Activated T-helper 17 cell treated with anti-CD3 and anti-CD28 coated beads, Interleukin-2, amount 50 U/mL, for 72 hours (primary cell): ENCODE measurements at places on chromosomes 6 and 20.

- ATAC-seq: peak; percentile 49
Measured at GRCh38 chr20:49724408-49725223, 10.9 kb upstream of the B4GALT5 start.

DNA sequence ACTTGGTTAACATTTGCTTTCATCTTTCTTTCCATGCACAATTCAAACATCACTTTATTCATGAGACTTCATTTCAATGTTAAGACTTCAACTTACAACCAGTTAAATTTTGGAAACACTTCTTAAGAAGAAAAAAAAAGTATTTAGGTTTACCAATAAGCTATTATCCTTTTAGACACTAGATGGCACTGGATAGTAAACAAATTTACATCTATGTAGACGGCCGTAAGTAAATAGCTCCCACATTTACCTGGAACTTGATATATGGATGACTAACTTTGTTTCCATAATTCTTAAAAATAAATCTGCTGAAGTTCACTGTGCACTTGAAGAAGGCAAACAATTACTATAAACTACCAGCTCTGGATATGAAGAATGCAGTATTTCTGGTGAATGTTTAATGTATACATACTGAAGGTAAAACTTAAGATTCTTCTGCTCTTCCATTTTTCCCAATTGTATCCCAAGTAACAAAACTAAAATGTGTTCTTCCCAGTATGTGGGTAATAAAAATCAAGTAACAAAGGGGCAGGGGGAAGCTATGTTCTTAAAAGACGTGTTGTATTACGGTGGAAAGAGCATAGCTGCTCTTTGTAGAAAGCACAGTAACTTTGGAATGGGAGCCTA, 130.6 kb upstream of the C6orf118 start:
- no peak for ATAC-seq

GRCh38 chr6:47724300-47724699, 25.9 kb downstream of the ADGRF4 start:
- no peak for ATAC-seq

- no peak for ATAC-seq
Measured at GRCh38 chr6:116667623-116668022, 943 bp downstream of the ZUP1 start.

DNA sequence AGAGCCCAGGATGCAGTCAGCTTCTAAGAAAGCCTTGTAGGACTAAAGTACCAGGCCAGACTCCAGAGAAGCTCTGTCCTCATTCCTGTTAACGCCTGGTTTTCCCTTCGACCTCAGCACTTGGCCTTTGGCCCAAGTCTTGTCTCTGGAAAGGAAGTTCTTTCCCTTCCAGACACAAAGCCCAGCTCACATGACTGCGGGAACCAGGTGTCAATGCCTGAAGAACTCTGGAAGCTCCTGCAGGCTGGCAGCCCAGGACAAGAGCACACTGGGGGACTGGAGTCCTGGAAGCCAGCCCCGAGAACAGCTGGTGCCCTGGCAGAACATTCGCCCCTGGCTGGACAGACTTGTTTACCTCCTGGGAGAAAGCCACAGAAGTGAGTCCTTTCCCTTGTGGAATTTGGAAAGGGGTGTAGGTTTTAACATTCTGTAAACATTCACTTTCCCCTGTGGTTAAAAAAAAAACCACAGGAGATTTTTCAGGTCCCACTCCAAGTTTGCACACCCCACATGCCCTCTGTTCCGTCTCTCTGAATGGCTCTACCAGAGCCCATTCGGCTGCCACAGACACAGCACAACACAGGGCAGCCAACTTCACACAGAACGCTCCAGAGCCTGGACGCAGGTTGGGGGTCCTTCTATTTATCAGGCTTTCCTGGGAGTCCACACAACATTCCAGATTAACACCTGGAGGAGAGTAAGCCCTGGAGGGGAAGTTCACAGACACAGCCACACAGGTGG, 18.1 kb downstream of the ACSS1 start:
- no peak for ATAC-seq

DNA sequence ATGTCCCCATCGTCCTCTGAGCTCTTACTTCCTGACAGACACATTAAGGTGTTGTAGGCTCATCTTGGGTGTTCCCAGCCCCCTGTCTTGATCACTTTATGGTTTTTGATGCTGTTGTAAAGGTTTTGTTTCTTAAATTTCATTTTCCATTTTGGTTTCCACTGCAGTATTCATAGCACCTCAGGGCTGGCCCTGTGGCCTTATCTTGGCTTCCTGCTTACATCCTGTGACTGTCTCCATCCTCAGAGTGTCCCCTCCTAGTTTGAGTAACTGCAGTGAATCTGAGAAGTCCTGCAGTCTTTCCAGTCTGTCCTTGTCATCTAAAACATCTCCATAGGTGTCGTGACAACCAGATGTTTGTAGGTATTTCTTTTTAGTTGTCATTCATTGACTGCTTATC, 50.9 kb downstream of the JARID2 start:
- ATAC-seq: peak; percentile 66

DNA sequence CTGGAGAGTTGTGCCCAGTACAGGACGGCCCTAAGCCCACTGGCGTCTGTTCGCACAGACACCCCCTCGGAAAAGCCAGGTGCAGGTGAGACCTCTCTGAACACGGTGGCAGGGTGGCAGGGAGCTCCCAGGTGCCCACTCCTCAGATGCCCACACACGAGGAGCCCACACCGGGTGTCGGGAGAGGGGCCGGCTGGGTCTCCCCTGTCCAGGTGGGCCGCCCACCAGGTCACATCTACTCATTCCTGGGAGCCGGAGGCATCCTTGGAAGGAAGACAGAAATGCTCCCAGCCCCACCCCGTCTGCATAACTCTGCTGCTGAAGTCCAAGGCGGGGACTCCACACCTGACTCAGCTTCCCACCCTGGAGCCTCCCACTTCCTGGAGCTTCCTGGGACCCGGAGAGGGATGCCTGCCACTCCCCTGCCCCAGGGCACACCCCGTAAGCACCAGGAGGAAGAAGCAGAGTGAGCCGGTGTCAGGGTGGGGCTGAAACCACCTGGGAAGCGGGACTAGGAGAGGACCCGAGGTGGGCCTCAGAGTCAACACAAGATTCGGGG, 2.5 kb downstream of the SRMS start:
- ATAC-seq: no peak

DNA sequence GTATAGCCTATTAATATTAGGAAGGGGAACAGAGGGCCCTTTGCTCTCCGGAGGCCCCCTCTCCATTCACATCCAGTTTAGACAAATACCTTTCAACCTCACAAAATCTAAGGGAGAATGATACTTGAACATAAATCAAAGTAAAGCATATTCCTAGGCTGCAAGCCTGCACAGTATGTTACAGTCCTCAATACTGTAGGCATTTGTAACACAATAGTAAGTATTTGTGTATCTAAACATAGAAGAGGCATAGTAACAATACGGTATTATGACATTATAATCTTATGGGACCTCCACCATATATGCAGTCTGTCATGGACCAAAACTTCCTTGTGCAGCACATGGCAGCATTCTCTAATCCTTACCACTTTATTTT, 2.3 kb upstream of the TREM1 start:
- ATAC-seq: no peak

GRCh38 chr6:107509506-107509905, 19.6 kb downstream of the SOBP start:
- ATAC-seq: no peak

GRCh38 chr6:114042267-114043016, 71.5 kb upstream of the HDAC2 start:
- ATAC-seq: peak; percentile 78

GRCh38 chr6:18362058-18362561, 25.0 kb upstream of the RNF144B start:
- no peak for ATAC-seq

GRCh38 chr6:2643130-2643529, 107.6 kb downstream of the MYLK4 start:
- ATAC-seq: no peak

- no peak for ATAC-seq
Measured at GRCh38 chr6:22828179-22829062, 259.1 kb downstream of the HDGFL1 start.

DNA sequence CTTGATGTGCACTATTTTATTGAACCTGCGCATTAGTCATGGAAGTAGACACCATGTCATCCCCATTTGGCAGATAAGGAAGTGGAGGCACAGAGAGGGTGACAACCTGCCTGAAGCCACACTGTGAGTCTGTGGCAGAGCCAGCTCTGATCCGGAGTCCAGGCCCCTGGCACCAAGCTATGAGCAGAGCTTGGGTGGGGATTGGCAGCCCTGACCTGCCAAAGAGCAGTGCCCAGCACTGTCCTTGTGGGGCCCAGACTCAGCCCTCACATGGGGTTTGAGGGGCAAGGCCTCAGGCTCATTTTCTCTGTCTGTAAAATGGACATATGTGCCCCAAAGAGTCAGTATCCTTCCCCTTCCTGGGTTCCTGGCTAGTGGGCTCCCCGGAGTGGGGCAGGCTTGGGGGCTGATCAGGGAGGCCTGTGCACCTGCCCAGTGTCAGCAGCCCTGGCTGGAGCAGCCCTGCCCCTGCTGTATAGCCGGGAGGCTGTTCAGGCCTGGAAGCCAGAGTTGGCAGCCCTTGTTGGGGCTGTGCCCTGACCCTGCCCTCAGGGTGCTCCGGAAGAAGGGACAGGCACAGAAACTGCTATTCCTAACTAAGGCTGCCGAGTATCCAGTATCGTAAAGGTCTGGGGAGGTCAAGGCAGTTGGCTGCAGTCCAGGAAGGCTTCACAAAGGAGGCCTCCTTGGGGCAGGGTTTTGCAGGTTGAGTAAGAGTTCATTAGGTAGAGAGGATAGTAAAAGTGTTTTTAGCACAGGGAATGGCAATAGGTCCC, 38.7 kb downstream of the TGM2 start:
- peak; percentile 9 for ATAC-seq

- ATAC-seq: no peak
Measured at GRCh38 chr20:6489361-6490171, 277.9 kb upstream of the BMP2 start.

- no peak for ATAC-seq
Measured at GRCh38 chr6:148955441-148955840, 208.6 kb downstream of the UST start.

- no peak for ATAC-seq
Measured at GRCh38 chr6:166621114-166621540, 5.9 kb downstream of the RPS6KA2 start.

- ATAC-seq: no peak
Measured at GRCh38 chr6:5705252-5705651, 301.5 kb downstream of the NRN1 start.

DNA sequence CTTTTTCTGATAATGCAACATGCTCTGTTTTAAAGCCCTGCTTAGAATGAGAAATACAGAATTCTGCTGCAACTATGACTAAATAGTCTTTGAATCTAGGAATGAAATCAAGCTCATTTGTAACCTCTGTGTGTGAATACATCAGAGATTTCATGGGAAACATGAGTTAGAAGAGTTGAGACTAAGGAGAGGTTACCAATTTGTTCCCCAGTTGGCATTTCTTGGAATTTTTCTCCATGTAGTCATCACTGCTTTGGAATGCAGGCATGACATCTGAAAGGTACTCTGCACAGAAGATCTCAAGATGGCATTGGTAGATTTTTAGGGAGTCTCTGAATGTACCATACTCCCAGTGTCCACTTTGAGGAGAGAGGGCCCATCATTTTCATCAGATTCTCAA, 237.2 kb downstream of the TFAP2A start:
- ATAC-seq: no peak

DNA sequence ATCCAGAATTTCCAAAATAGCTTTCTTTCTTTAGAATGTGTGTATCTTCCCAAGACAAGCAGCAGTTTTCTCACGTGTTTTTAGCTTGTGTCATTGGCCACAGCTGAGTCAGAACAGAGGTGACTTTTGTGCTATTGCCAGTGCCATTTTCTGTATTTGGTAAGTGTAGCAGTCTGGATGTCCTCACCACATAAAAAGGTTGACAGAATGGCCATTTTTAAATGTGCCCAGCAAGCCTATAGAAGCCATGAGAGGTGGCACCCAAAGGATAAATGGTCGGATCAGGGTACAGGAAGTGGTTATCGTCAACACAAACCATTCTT, 269.5 kb upstream of the HSF2 start:
- ATAC-seq: peak; percentile 9

DNA sequence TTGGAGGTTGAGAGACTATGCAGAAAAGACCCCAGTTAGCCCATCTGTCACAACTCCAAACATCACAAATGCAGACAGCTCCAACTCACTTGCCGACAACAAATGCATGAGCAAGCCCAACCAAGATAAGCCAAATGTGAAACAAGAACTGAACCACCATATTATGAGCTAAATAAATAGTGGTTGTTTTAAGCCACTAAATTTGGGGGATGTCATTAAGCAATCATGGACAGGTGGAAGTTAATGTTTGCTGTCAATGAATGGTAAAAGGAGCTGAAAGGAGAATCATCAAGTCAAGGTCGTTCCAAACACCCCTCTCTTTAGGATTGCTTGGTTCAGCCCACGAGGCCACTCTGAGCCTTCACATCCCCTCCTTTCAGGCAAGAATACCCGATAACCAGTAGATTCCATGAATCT, 71.2 kb upstream of the PLCB4 start:
- ATAC-seq: no peak

- no peak for ATAC-seq
Measured at GRCh38 chr6:105603788-105604586, 201.1 kb upstream of the PREP start.

DNA sequence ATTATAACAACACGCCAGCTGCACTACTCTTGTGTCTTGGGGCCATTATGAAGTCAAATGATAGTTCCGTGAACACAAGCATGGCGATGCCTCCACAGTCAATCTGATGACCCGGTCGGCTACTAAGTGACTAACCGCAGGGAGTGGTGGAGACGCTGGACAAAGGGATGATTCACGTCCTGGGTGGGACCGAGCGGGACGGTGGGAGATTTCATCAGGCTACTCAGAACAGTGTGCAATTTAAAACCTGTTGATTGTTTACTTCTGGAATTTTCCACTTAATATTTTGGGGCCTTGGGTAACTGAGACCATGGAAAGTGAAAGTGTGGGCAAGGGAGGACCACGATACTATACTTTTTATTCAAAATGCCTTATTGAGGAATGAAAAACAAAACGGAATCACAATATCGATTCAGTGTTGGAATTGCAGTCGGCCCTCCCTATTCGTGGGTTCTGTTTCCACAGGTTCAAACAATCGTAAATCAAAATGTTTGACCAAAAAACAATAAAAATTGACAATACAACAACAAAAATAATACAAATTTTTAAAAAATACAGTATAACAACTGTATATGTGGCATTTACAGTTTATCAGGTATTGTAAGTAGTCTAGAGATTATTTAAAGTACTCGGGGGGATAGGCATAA, 66.5 kb downstream of the MYLK4 start:
- ATAC-seq: no peak
